ENCODE measurements at places on chromosomes 12 and 14.
A peak's percentile ranks its signal among the peaks of the same experiment; 100 is the strongest.

DNA sequence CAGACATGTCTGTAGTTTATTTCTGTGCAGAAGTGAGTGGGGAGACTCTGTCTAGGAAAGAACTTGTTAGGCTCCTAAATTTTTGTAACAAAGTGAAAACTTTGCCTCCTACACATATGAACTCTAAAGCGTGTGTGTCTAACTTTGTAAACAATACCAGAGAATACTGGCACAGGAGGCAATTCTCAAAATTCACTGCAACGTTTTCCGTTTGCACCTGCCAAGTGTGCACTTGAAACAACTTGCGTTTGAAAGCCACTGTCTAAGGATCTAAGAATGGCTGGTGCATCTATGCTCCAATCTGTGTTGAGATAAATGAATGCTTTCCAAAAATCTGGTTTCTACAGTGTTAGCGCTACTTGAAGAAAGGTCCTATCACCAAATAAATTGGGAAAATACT, 15.3 kb downstream of the GRIP1 start:
- DNase-seq = no peak

DNA sequence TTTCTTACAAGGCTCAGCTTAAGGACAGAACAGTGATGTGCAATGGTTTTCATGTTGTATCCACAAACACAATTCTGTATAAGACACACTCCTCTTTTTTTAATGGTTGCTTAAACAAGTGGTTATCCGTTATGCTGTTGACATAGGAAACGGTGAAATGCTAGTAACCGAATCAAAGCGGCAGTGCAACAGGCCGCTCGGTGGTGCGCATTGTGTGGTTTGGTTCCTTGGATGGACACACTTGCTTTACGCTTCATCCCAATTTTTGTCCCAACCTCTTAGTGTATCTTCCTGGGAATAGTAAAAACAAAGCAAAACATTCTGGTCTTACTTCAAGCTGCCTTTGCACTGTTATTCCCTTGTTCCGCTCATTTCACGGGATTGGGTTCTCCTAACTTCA, 650 bp upstream of the PTGER2 start:
- no peak for DNase-seq

- DNase-seq = no peak
Observed at GRCh38 chr14:101197595-101198397, 294.3 kb upstream of the RTL1 start.

- DNase-seq = no peak
Observed at GRCh38 chr14:90652626-90653025, 163.6 kb downstream of the TTC7B start.

DNA sequence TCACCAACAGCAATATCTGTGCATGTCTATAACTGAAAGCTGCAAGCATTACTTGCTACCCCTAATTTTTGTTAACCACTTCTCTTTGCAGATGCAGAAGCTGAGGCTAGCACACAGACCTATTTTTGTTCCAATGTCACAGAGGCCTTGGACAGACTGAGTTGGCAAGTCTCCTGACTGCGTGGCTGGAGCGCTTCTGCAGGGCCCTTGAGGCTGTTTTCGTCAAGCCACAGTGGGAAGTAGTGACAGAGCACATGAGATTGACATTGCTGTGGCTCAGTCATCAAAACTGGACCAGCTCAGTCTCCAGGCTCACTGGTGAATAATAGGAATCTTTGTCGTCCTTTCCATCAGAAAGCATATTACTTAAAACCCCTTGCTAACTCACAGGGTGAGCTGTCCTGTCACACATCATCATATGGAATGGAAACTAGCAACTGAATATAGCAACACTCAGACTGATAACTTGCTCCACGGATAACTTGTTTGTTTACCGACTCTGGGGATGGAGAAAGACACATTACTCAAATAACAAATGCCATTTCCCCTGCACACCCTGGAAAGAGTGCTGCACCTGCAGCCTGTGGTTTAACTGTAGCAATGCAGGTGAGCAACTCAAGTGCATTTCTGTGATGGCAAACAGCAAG, 43.6 kb upstream of the DDX11 start:
- no peak for DNase-seq

- DNase-seq = no peak
Observed at GRCh38 chr14:50109342-50109741, 7.0 kb downstream of the VCPKMT start.

GRCh38 chr14:98896449-98896848, 375.5 kb downstream of the BCL11B start:
- DNase-seq = no peak

GRCh38 chr14:94823556-94824341, 53.8 kb upstream of the GSC start:
- DNase-seq = no peak

DNA sequence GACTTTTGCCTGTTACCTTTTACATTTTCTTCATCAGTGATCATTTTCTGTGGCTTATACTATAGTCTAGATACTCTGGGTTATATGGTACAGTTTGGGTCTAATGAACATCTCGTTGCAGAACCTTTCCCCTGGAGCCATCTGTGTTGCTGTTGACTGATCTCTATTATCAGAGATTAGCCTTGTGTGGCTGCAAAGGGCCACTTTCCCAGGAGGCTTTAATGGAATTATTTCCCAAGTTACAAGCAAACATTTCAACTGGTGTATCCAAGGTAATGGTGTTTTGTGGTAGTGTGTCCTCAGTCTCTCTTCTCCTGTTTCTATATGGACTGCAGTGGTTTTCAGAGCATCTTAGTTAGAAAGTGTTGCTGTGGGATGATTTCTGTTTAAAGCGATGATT, 25.9 kb downstream of the UTP20 start:
- no peak for DNase-seq

GRCh38 chr14:35343702-35344101, 51.5 kb downstream of the PSMA6 start:
- no peak for DNase-seq

GRCh38 chr12:127150956-127151355, 1116.0 kb upstream of the TMEM132C start:
- no peak for DNase-seq

DNA sequence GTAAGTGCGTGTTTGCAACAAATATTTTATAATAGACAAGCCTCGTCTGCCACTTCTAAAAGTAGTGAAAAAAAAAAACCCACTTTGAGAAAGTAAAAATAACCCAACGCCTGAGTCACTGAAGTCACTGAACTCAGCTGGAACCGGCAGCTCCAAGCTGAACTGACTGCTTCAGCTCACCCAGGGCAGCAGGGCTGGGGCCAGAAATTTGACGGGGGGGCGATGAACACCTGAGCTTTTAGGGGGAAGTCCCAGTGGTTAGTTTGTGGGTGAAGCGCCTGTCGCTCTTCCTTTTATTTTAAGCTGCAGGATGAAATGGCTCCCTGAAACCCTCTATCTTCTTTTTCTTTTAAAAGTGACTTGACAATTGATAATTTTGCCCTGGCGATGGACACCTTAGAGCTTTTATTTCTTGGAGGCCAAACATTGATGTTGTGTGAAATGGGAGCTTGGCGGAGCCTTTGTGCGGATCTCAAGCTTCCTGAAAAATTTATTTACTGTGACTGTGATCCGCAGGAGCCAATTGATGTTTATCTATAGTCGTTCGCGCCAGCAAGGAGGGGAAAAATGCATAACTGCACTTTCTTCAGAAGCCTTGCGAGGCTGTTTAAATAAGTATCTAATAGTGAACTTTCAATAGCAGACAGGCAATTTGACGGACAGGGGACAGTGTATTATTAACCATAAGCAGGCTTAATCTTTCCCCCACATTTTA, 173.2 kb upstream of the MYL2 start:
- peak; percentile 17 for DNase-seq

- DNase-seq = peak; percentile 30
Observed at GRCh38 chr12:110281549-110282299, 677 bp downstream of the ATP2A2 start.

GRCh38 chr12:68870011-68870410, 62.0 kb downstream of the MDM2 start:
- no peak for DNase-seq

DNA sequence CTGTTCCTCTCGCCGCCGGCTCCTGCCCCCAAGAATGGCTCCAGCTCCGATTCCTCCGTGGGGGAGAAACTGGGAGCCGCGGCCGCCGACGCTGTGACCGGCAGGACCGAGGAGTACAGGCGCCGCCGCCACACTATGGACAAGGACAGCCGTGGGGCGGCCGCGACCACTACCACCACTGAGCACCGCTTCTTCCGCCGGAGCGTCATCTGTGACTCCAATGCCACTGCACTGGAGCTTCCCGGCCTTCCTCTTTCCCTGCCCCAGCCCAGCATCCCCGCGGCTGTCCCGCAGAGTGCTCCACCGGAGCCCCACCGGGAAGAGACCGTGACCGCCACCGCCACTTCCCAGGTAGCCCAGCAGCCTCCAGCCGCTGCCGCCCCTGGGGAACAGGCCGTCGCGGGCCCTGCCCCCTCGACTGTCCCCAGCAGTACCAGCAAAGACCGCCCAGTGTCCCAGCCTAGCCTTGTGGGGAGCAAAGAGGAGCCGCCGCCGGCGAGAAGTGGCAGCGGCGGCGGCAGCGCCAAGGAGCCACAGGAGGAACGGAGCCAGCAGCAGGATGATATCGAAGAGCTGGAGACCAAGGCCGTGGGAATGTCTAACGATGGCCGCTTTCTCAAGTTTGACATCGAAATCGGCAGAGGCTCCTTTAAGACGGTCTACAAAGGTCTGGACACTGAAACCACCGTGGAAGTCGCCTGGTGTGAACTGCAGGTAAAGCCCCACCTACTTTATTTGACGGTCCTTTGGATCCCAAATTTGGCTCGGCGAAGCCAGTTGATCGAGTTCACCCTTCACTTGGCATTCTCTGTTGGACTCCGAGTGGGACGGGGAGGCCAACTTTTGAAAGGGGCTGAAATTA, 1.5 kb downstream of the WNK1 start:
- DNase-seq = peak; percentile 46

GRCh38 chr14:91983588-91983987, 36.1 kb upstream of the FBLN5 start:
- no peak for DNase-seq

- no peak for DNase-seq
Observed at GRCh38 chr12:911191-911826, 38.2 kb downstream of the RAD52 start.

DNA sequence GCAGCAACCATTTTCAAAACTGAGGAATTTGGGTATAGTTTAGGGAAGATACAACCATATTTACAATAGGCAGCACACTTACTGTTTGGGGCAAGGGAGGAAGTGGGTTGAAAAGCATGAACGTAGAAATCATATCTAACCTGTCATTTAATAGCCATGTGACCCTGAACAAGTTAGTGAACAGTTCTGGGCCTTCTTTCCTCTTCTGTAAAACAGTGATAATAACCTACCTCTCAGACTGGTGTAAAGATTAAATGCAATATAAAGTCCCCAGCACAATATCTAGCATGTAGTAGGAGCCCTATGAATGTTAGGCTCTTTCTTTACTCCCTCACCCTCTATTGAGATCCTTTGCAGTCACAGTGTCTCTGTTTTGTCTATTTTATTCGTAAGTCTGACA, 33.5 kb downstream of the A2ML1 start:
- no peak for DNase-seq

DNA sequence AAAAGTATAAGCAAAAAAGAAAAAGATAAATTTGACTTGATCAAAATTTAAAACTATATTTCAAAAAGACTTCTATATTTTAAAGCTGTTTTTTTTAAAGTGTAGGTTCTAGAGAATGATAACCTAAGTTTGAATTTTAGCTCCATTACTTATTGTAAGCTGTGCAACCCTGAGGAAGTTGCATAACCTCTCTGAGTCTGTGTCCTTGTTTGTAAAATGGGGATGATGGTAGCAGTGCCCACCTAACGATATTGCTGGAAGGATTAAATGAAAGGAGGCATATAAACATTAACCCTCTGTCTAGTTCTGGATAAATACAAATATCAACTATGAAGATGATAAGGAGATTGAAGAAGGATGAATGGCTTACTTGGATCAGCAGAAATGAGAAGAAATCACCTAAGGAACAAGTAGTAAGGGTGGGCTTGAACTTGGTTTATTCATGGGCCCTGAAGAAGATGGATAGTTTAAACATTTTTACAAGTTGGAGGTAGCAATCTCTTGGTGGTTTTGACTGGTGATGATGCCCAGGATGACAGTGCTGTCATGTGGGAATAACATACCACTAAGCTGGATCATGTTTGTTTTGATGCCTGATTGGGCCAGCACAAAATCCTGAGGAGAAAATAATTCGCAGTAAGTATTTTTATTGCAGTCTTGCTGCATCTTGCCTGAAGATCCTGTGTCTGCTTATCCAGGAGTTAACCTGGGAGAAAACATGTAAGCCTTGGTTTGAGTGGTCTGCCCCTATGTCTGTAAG, 35.0 kb downstream of the TXNRD1 start:
- DNase-seq = no peak

DNA sequence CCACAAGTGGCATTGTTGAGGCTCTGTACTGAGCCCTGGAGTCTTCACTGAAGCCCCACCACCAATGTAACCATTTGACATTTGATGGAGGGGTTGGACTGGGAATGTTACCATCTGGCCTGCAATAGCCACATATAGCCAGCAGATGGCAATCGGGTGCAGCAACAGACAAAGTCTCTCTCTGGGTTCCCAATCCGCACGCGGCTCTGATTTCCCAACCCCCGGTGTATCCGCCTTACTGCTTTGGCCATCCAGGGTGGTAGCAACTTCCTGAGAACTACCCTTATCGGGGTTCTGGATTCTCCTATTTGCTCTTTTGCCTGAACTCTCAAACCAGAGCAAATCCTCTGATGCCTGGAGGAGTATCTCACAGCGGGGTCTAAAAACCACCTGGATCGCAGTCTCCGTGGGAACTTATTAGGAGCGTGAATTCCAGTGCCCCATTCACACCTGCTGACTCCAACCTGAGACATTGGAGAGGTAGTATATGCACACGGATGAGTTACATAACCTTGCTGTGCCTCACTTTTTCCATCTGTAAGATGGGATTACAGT, 14.2 kb downstream of the VRTN start:
- DNase-seq = peak; percentile 62

- peak; percentile 45 for DNase-seq
Observed at GRCh38 chr12:133130808-133131128, 341 bp downstream of the ZNF10 start.

DNA sequence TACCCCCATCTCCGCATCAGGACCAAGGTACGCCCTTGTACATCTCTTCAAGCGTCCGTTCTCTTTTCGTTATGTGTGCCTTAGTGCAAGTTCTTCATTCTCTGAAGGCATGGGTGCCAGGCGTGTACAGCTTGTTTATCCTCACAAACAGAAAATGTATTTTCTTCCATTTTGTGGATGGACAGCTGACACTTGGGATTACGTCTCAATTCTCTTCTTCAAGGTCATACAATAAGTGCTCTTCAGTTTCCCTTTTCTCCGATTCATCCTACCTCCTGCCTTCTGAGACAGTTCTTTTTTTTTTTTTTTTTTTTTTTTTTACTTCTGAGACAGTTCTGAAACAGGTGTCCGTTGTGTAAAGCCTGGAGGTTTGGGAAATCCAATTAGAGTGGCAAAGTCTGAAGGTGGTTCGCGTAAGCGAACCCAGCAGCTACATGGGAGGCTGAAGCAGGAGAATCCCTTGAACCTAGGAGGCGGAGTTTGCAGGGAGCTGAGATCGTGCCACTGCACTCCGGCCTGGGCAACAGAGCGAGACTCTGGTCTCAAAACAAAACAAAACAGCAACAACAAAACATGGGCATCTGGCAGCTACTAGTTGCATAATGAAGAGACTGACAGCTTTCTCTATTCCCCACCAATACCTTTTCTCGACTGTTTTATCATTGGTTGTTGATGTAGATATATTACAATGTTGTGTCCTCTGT, 734 bp downstream of the COX6A1 start:
- DNase-seq = no peak
